T-helper 2 cell treated with Interferon-gamma antibody and Interleukin-4, amounts not matched to agents 5 μg/mL and 100 μg/mL, for 36 hours (primary cell): ENCODE measurements at places on chromosomes 12 and 14.
A peak's percentile ranks its signal among the peaks of the same experiment; 100 is the strongest.

DNA sequence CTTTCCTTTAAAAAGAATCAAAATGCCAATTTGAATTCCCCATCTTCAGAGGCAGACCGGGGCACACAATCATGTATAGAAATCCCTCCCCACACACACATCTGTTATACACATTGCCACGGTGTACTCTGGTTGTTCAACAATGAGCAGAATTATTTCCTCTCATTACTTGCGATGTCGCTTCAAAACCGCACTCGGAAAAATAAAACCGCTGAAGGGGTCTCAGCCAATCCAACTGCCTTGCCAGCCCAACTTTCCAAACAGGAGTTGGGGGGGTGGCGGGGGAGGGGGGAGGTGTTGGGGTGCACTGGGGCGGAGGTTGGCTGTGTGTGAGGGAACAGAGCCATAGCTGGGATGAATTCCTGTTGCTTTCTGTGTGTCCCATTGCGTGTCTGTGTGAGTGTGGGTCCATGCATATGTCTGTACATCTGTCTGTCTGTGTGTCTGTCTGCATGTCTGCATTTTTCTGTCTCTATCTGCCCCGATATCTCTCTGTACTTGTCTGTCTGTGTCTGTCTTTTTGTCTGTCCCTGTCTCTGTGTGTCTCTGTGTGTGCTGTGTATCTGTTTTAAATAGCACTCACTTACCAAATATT, 163.6 kb upstream of the TBX3 start:
- H3K4me1 ChIP-seq = no peaks in the 10 kb centered on the region
- no peaks in the 10 kb centered on the region for H3K27me3 ChIP-seq
- no peak overlapping the region for H3K4me3 ChIP-seq

- no peaks in the 10 kb centered on the region for H3K4me1 ChIP-seq
- no peak overlapping the region for H3K4me3 ChIP-seq
- no peaks in the 10 kb centered on the region for H3K36me3 ChIP-seq
- H3K27ac ChIP-seq = no peak overlapping the region
Measured at GRCh38 chr12:19946550-19946949, 421.8 kb upstream of the PDE3A start.

DNA sequence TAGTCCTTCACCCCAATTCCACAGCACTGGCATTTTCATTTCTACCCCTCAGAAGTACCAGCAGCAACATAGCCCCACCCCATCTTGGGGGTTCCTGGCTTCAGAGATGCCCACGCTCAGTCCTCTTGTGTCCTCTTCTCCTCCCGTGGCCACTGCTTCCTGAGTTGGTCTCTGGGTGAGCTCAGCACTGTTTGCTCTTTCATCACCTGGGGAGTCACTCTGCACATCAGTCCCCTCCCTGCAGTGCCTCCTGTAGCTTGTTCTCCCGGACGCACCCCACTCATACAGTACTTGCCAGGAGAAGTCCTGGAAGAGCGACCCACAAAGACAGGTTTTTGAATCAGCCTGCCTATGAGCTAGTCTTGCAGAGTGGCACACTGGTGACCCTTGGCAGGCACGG, 63.8 kb downstream of the GSC start:
- H3K36me3 ChIP-seq = no peaks in the 10 kb centered on the region
- no peak overlapping the region for H3K27ac ChIP-seq
- H3K4me3 ChIP-seq = no peak overlapping the region
- no peaks in the 10 kb centered on the region for H3K4me1 ChIP-seq
- H3K27me3 ChIP-seq = no peaks in the 10 kb centered on the region

GRCh38 chr14:32200368-32201192, 1.3 kb upstream of the RNU6-7 start:
- no peak for DNase-seq
- no peak overlapping the region for H3K27ac ChIP-seq
- peak overlapping the region; percentile 85 for H3K4me3 ChIP-seq

DNA sequence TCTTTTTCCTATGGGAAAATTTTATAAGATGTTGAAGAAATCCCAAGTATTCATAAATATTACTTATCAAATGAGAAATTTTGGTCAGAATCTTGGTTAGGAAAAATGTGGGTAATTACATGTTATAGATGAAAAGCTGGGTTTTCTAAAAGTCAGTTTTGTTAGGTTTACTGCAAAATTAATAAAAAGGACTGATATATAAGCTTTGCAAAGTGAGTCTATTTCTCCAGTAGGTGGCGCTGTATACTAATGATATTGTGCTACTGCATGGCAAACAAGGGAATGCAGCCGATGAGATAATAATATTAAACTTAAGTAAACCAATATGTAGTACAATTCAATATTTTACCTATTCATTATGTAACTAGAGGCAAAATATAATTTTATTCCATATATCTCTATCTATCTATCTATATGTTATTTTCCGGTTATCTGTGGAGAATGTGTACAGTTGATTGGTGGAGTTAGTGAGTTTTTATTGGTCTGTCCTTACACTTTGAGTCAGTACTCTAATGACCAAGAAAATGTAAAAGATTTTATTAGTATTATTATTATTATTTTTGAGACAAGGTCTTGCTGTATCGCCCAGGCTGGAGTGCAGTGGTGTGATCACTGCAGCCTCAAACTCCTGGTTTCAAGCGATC, 32.9 kb downstream of the MIPOL1 start:
- no peak overlapping the region for H3K27ac ChIP-seq
- no peaks in the 10 kb centered on the region for H3K27me3 ChIP-seq
- H3K4me3 ChIP-seq = no peak overlapping the region
- DNase-seq = no peak
- no peaks in the 10 kb centered on the region for H3K4me1 ChIP-seq

GRCh38 chr12:23055004-23055403, 430.0 kb downstream of the ETNK1 start:
- no peaks in the 10 kb centered on the region for H3K36me3 ChIP-seq
- H3K4me1 ChIP-seq = no peaks in the 10 kb centered on the region
- DNase-seq = no peak
- H3K4me3 ChIP-seq = no peak overlapping the region

DNA sequence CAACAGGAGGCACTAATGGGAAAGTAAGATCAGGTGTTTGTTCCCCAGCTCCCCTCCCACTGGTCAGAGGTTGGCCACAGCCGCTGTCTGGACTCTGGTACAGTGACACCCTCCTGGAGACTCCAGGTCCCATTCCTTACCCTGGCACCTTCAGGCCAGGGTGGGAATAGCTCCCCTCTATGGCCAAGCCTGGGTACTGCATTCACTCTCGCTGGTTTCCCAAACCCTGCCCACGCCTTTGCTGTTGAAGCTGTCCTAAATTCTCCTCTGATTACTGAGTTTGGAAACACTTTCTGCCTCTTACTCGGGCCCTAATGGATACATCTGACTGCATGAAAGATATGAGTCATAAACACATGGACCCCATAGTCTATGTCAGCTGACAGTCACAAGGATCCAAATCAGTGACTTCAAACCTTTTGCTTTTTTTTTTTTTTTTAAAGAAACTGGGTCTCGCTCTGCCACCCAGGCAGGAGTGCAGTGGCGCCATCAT, 17.9 kb downstream of the HRK start:
- no peaks in the 10 kb centered on the region for H3K36me3 ChIP-seq
- H3K4me1 ChIP-seq = peaks cover 5% of the 10 kb centered on the region
- DNase-seq = no peak
- H3K27me3 ChIP-seq = peaks cover 18% of the 10 kb centered on the region

DNA sequence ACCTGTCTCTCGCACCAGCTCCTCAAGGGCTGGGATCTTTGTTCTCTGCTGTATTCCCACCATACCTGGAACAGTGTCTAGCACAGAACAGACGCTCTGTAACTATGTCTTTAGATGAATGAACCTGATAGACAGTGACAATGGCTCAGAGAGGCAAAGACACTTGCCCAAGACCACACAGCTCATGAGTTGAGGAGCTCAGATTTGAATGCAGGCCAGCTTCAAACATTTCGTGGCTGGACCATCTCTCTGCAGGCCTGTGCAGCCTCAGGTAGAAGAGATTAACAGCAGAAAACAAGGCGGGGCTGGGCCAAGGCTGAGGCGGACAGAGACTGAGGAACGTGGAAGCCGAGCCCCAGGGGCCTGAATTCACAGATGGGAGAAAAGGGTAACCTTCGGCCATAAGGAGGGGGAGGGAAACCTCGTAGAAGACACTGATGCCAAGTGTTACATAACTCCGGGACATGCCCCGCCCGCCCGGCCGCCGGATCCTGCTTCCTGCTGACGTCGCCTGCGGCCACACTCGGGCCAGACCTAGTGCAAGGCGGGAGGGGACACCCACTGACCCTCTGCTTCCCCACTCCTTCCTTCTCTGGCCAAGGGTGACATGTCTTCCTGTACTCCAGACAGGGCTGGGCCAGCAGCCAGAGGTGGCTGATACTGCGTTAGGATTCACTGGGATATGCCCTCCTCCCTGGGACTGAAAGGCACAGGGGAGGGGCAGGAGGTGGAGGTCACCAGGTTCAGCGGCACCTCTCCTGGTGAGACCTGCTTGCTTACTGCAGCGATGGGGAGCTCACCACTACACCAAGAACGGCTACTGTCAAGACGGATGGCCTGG, 86.8 kb downstream of the RFLNA start:
- DNase-seq = no peak
- peaks cover 6% of the 10 kb centered on the region for H3K36me3 ChIP-seq
- no peak overlapping the region for H3K4me3 ChIP-seq
- H3K4me1 ChIP-seq = no peaks in the 10 kb centered on the region
- H3K27ac ChIP-seq = no peak overlapping the region
- no peaks in the 10 kb centered on the region for H3K27me3 ChIP-seq

GRCh38 chr12:38813923-38814322, 91.5 kb downstream of the CPNE8 start:
- H3K36me3 ChIP-seq = no peaks in the 10 kb centered on the region
- H3K27me3 ChIP-seq = no peaks in the 10 kb centered on the region
- H3K4me3 ChIP-seq = no peak overlapping the region
- H3K4me1 ChIP-seq = no peaks in the 10 kb centered on the region
- H3K27ac ChIP-seq = no peak overlapping the region

- H3K4me1 ChIP-seq = peaks cover 48% of the 10 kb centered on the region
- H3K27me3 ChIP-seq = no peaks in the 10 kb centered on the region
- DNase-seq = no peak
- H3K4me3 ChIP-seq = peak overlapping the region; percentile 5
- peak overlapping the region; percentile 20 for H3K27ac ChIP-seq
Measured at GRCh38 chr14:76946753-76947077, 81.8 kb downstream of the IRF2BPL start.

GRCh38 chr12:112938751-112939150, 477 bp downstream of the OAS3 start:
- peaks cover 25% of the 10 kb centered on the region for H3K36me3 ChIP-seq
- H3K27me3 ChIP-seq = no peaks in the 10 kb centered on the region
- H3K4me1 ChIP-seq = peaks cover 32% of the 10 kb centered on the region
- H3K27ac ChIP-seq = peak overlapping the region; percentile 87
- peak overlapping the region; percentile 85 for H3K4me3 ChIP-seq

DNA sequence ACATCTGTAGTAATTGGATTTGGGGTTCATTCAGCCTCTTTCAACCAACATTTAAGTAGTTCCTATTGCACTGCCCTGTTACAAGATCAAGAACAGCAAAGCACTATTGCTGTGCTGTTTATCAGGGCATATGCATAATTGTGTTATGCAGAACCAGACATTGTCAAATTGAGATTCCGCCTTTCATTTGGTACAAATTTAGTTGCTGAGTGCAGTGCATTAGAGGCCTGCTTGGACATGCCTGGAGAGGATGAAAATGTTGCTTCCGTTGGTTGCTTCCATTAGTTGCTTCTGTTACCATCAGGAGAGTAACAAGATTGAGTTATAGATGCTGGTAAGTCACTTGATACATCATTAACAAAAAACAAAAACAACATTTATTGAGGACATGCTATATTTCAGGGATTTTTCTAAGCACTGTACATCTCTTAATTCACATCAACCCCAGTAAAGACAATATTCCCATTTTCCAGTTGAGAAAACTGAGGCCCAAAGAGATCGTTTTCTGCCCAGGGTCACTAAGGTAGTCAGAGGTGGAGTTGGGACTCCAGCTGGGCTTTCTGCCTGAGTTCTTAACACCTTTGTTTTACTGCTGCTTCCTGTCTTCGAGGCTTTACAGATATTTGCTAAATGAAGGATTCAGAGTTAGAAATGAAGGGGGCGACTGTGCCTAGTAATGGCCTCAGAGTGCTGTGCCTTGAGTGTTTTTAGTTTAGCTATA, 79.3 kb downstream of the PPP2R5C start:
- no peak for DNase-seq
- H3K4me1 ChIP-seq = peaks cover 70% of the 10 kb centered on the region
- no peaks in the 10 kb centered on the region for H3K27me3 ChIP-seq
- peaks cover 52% of the 10 kb centered on the region for H3K36me3 ChIP-seq
- H3K27ac ChIP-seq = peak overlapping the region; percentile 49

DNA sequence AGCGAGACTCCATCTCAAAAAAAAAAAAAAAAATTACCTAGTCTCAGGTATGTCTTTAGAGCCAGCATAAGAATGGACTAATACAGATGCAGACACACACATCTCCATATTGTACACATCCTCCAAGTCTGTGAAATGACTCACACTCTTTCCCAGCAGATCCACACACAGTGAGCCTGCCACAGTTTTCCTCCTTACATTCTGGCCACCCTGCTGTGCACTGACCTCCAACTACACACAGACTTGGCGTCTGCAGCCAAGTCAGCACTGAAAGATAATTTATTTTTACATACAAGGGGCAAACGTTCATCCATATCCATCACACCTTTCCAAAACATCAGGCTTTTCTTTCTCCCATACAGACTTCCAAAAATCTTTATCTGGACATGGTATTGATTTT, 115.9 kb downstream of the SLC25A21 start:
- H3K4me3 ChIP-seq = no peak overlapping the region
- no peaks in the 10 kb centered on the region for H3K36me3 ChIP-seq
- H3K4me1 ChIP-seq = no peaks in the 10 kb centered on the region
- H3K27me3 ChIP-seq = no peaks in the 10 kb centered on the region
